ENCODE measurements at places on chromosomes 7 and 10. TPM values are rescaled to one million over a fixed set of nuclear protein-coding genes. Genes with fewer than 3 reads are reported as not detected.

GRCh38 chr10:28592953-28593352 lies 60.0 kb downstream of the WAC start:
- H3K4me1 ChIP-seq = peaks cover 6% of the 10 kb centered on the region
- peaks cover 9% of the 10 kb centered on the region for H3K36me3 ChIP-seq
- H3K27me3 ChIP-seq = no peaks in the 10 kb centered on the region
- H3K27ac ChIP-seq = no peak overlapping the region
- no peak overlapping the region for H3K4me3 ChIP-seq

DNA sequence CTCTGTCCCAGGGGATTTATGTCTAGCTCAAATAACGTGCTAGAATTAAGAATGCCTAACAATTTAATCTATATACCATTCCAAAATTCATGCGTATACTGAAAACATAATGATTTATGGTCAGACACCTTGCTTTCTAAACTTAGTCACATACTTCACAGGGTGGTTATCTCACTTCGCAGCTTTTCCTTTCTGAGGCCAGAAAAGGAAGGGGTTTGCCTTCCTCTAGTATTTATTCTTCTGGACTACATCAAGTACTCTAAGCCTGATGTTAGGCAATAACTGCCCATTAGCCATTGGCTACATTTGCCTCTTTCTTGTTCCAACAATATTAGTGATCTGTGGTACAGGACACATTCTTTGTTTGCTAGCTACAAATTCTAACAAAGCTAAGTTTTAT lies 72.6 kb upstream of the FHIP2A start:
- H3K27ac ChIP-seq = no peak overlapping the region
- DNase-seq = peak; percentile 37
- H3K4me1 ChIP-seq = no peaks in the 10 kb centered on the region
- H3K4me3 ChIP-seq = no peak overlapping the region
- no peaks in the 10 kb centered on the region for H3K36me3 ChIP-seq
- H3K27me3 ChIP-seq = no peaks in the 10 kb centered on the region

CCDC172 gene
- total RNA-seq = not detected

- no peaks in the 10 kb centered on the region for H3K4me1 ChIP-seq
- no peak for DNase-seq
- no peaks in the 10 kb centered on the region for H3K27me3 ChIP-seq
- no peak overlapping the region for H3K27ac ChIP-seq
- no peak overlapping the region for H3K4me3 ChIP-seq
Measured at GRCh38 chr7:44712012-44712411, 36.6 kb upstream of the ZMIZ2 start.

AP5Z1 gene
- total RNA-seq = 32.2 TPM

All from fibroblast of lung (primary cell).